Endodermal cell (in vitro differentiated cells): ENCODE measurements at places on chromosomes 3 and 15.

DNA sequence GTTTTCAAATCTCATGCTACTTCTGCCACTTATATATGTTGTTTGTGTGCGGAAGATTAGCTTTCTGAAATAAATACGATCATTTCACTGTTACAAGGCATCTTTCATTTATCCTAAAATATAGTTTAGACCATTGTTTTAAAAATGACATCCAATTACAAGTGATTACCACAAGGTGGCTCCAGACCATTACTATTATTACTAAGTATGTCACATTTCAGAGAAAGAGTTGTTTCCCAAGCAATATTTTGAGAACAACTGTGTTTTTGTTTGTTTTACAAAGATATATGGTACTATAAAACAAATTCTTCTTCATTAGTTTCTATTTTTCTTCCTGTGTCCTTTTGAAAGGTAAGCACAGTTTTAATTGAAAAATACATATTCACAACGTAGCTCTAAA is 136.0 kb upstream of the RAP2B start:
- DNase-seq: no peak

GRCh38 chr3:123764647-123765046 is 119.5 kb downstream of the MYLK start:
- DNase-seq: no peak

DNA sequence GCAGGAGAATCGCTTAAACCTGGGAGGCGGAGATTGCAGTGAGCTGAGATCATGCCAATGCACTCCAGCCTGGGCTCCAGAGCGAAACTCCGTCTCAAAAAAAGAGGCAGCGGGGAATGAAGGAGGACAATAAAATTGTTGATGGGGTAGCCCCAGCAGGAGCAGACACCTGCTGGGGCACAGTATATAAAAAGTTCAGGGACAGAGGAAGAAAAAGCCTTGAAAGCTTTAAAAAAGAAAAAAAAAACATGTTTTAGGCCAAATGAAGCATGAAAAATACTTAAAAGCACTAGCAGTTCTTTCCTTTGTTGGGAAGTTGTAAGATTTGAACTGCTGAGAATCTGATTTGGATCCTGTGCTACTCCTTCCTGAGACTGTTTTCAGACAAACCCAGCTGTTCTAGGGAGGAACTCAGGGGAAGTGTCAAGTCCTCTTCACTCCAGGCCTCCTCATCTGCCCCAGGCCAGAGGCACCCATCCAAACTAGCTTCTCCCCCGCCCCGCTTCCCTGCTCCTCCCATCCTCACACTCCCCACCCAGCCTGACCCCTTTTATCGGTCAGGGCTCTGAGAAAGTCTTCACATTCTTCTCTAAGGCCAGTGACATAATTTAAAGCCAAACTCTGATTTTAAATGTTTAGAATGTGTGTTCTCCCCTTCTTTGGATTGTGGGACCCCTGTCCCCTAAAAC is 4.9 kb downstream of the IL17RD start:
- peak; percentile 92 for DNase-seq

DNA sequence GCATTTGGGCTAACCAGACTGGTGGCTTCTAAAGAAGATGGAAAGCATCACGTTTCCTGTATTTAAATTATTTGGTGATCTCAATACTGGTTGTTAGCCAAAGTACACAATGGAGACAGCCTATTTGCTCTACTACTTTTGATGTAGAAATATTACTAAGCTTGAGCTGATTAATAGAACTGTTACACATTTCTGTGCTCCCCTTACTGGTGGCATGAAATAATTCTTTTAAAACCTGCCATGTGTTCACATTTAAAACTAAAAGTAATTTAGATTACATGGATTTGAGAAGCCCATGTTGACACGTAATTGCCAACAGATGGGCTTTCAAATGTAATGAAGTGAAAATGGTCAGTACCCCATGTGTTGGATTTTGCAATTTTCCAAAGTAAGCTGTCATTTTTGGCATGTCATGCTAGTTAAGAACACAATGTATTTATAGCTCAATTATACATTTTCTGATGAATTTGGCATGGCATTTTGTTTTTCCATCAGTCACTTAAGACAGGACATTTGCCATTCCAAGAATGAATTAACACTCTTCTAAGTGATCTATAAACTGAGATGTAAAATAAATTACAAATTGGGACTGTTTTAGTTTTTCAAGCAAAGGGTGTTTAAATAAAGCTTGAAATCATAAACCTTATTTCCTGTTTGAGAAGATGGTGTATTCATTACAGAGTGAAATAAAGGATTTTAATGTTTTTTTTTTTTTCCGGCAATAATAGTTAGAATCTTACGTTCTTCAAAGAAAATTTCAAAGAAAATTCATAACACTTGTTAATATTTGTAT is 10.8 kb upstream of the RARRES1 start:
- DNase-seq: no peak

GRCh38 chr3:142356818-142357217 is 91.0 kb downstream of the XRN1 start:
- DNase-seq: no peak

- DNase-seq: no peak
Measured at GRCh38 chr15:42335074-42335473, 24.2 kb upstream of the CAPN3 start.

DNA sequence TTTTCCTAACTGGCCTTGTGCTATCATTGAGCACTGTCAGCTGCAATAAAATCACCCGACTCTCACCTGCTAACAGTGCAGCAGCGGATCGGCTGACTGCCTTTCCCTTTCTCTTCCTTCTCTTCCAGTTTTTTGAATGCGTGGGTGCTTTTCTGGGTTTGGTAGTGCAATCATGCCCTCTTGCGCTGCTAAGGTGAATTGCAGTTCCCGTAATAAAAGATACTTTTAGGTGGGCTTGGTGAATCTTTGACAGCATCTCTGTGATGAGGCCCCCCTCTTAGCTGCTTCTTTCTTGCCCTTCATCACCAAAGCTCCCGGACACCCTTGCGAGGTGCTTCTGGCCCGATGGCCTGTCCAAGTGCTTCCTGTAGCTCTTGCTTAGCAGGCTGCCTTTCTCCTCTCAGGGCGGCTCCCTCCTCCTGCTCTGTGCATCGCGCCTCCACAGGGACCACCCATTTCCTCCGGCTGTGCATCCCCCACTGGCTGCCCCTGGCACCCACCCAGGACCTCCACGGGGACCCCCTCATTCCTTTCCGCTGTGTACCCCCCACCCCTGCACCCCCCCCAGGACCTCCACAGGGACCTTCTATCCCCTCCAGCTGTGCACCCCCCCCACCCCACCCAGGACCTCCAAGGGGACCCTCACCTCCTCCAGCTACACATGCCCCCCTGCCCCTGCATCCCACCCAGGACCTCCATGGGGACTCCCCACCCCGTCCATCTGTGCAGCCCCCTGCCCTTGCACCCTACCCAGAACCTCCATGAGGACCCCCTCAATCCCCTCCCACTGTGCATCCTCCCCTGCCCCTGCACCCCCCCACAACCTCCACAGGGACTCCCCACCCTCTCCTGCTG is 50.8 kb upstream of the RPL32 start:
- peak; percentile 79 for DNase-seq

DNA sequence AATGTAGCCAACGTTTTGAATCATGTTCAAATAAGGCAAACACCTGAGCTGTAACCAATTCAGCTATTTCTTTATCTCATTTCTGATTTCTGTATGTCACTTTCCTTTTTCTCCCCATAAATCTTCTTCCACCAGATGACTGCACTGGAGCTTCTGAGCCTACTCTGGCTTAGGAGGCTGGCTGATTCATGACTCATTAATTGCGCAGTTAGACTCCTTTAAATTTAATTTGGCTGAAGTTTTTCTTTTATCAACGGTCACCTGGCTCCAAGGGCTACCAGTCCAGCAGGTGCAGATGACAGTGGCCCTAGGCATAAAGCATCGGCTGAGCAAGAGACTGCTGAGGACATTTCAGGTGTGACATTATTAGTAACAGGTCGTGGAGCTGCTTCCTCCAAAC is 39.6 kb upstream of the ITGA11 start:
- no peak for DNase-seq

GRCh38 chr3:83956431-83956830 is 1002.4 kb upstream of the CADM2 start:
- DNase-seq: no peak

DNA sequence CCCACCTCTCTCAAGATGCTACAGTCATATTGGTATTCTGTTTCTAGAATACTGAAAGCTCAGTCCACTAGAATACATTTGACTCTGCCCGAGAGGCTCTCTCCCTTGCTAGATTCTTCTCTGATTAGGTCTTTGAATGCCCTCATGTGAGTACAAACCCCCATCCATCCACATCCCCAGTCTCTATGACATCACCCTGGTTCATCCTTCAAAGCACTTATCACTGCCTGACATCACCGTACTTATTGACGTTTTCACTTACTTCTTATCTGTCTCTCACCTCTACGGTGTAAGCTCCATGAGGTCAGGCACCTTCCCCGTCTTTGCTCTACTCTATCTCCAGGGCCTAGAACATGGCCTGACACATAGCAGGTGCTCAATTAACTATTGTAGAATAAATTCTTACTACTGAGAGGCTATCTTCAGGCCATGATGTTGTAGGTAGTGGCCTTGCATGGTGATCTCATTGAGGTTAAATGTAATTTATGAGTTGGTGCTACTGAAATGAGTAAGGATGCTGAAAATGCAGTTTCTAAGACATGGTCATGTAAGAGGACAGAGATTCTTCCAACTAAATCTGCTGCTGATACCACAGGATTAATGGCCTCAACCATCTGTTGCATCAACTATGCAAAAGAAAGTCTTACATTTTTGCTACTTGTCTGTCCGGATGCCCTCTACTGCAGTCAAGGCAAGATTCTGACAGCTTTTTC is 26.8 kb downstream of the EOGT start:
- DNase-seq: peak; percentile 41
